ENCODE measurements at places on chromosomes 1 and 21. TPM values are rescaled to one million over a fixed set of nuclear protein-coding genes. Genes with fewer than 3 reads are reported as not detected.

- no peak overlapping the region for H3K4me3 ChIP-seq
- no peaks in the 10 kb centered on the region for H3K36me3 ChIP-seq
- H3K4me1 ChIP-seq = peaks cover 13% of the 10 kb centered on the region
- H3K27me3 ChIP-seq = peaks cover 15% of the 10 kb centered on the region
- peak; percentile 16 for DNase-seq
- no peak overlapping the region for H3K27ac ChIP-seq
These were observed 1.1 kb upstream of the LCK start for GRCh38 chr1:32249831-32250525.

CELA3B gene
- polyA plus RNA-seq = not detected

- H3K27ac ChIP-seq = peak overlapping the region; percentile 43
- peak; percentile 65 for DNase-seq
- H3K36me3 ChIP-seq = no peaks in the 10 kb centered on the region
- no peaks in the 10 kb centered on the region for H3K27me3 ChIP-seq
- peak overlapping the region; percentile 63 for H3K4me3 ChIP-seq
These were observed 9.0 kb downstream of the IGSF9 start for GRCh38 chr1:159936273-159936904.

- DNase-seq = no peak
- H3K27me3 ChIP-seq = no peaks in the 10 kb centered on the region
- H3K36me3 ChIP-seq = peaks cover 45% of the 10 kb centered on the region
- no peak overlapping the region for H3K4me3 ChIP-seq
- peaks cover 6% of the 10 kb centered on the region for H3K4me1 ChIP-seq
These were observed 91.7 kb upstream of the EDN2 start for GRCh38 chr1:41576206-41576605.

DNA sequence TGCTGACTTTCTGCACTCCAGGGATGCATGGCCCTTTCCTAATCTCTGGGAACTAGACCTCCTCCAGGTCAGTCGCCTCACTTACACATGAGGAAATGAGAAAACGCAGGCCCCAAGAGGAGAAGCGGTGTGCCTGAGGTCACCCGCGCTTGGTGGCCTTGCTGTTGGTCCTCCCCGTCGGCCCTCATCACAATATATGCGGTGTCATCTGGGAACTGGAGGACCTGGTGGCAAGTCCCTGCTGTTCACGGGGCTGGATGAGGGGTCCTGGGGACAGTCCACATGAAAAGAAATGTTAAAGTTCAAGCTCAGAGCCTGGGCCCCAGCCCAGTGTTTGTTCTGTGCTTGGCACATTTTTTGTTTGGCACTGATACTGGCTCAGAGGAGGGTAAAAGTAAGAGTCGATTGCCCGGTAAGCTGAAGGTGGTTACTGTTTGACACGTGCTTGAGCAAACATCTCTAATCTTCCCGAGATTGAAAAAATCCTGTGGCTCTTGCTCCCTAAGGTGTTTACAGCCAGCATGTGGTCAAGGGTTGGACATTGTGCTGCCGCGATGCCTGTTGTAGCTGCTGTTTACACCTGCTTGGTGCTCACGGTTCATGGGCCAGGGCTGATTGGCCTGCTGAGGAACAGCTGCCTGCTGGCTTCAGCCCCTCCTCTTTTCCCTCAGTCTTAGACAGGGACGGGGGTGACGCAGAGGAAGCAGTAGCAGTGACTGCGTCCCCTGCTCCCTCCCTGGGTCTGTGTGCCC is 5.2 kb downstream of the COQ8A start:
- no peak overlapping the region for H3K4me3 ChIP-seq
- H3K27ac ChIP-seq = no peak overlapping the region
- H3K36me3 ChIP-seq = peaks cover 10% of the 10 kb centered on the region

TCHHL1 gene
- polyA plus RNA-seq = not detected

GRCh38 chr21:14418920-14419319 is 36.0 kb upstream of the HSPA13 start:
- no peak overlapping the region for H3K4me3 ChIP-seq
- H3K27ac ChIP-seq = no peak overlapping the region
- peaks cover 4% of the 10 kb centered on the region for H3K4me1 ChIP-seq
- no peaks in the 10 kb centered on the region for H3K36me3 ChIP-seq

DNA sequence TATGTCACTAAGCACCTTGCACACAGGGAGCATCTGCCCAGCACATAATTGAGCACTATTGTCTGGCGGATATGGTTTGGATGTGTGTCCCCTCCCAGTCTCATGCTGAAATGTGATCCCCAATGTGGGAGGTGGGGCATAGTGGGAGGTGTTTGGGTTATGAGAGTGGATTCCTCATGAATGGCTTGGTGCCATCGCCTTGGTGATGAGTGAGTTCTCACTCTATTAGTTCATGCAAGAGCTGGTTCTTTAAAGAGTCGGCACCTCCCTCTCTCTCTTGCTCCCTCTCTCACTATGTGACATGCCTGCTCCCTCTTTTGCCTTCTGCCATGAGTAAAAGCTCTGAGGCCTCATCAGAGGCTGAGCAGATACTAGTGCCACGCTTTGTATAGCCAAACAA is 9.5 kb downstream of the CTSK start:
- no peak overlapping the region for H3K27ac ChIP-seq
- peaks cover 42% of the 10 kb centered on the region for H3K4me1 ChIP-seq
- H3K36me3 ChIP-seq = peaks cover 27% of the 10 kb centered on the region

GRCh38 chr21:34984356-34985058 is 64.6 kb downstream of the RUNX1 start:
- no peaks in the 10 kb centered on the region for H3K27me3 ChIP-seq
- no peak overlapping the region for H3K4me3 ChIP-seq
- H3K4me1 ChIP-seq = peaks cover 41% of the 10 kb centered on the region
- peak; percentile 52 for DNase-seq

- no peak overlapping the region for H3K27ac ChIP-seq
- DNase-seq = no peak
- no peaks in the 10 kb centered on the region for H3K36me3 ChIP-seq
- peaks cover 12% of the 10 kb centered on the region for H3K4me1 ChIP-seq
- no peaks in the 10 kb centered on the region for H3K27me3 ChIP-seq
- no peak overlapping the region for H3K4me3 ChIP-seq
These were observed 66.2 kb downstream of the SCCPDH start for GRCh38 chr1:246790364-246790763.

NR0B2 gene
- not detected for polyA plus RNA-seq

DNA sequence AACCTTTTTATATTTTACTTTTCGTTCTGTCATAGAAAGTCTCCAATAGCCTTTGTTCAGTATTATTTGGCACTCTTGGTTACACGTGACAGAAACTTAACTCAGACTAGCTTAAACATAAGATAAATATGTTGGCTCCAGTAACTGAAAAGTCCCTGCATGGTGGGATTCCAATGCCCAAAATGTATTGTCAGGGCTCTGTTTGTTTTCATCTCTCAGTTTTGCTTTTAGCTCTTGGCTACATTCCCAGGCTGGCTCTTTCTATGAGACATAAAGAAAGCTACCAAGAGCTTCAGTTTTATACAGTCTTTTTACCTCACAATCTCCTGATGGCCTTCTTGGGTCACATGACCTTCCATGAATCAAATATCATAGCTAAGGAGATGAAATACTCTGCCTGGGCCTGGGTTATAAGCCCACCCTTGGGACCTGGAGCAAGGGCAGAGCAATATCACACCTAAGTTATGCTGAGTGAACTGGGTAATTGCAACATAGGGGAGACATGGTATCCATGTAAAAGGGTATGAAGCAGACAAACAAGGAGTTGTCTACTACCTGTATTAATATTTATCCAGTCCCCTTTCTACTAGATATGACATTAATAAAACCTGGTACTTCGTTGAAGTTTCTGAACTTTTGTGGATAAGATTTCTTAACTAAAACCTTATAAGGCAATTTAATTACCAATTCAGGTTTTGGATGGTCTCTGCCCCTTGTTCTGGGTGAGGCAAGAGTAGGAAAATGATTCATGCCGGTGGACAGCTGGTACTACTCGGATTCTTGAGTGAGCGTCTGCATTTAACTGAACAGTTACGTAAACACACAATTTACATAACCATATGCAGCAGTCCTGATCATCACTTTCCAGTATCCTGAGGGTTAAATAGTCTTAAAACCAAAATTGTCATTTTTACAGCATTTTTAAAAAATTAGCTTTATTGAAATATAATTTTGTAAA is 442.3 kb downstream of the GPATCH2 start:
- DNase-seq = no peak
- no peak overlapping the region for H3K4me3 ChIP-seq
- no peaks in the 10 kb centered on the region for H3K27me3 ChIP-seq
- H3K36me3 ChIP-seq = no peaks in the 10 kb centered on the region

GRCh38 chr1:167599957-167600581 is 30.0 kb upstream of the RCSD1 start:
- H3K27me3 ChIP-seq = no peaks in the 10 kb centered on the region
- peak overlapping the region; percentile 83 for H3K27ac ChIP-seq
- H3K36me3 ChIP-seq = no peaks in the 10 kb centered on the region
- peaks cover 58% of the 10 kb centered on the region for H3K4me1 ChIP-seq
- DNase-seq = peak; percentile 86

- no peak overlapping the region for H3K27ac ChIP-seq
- peaks cover 3% of the 10 kb centered on the region for H3K27me3 ChIP-seq
- no peaks in the 10 kb centered on the region for H3K4me1 ChIP-seq
- no peak for DNase-seq
- H3K4me3 ChIP-seq = no peak overlapping the region
- no peaks in the 10 kb centered on the region for H3K36me3 ChIP-seq
These were observed 30.0 kb downstream of the EPHA10 start for GRCh38 chr1:37734629-37735591.

DNA sequence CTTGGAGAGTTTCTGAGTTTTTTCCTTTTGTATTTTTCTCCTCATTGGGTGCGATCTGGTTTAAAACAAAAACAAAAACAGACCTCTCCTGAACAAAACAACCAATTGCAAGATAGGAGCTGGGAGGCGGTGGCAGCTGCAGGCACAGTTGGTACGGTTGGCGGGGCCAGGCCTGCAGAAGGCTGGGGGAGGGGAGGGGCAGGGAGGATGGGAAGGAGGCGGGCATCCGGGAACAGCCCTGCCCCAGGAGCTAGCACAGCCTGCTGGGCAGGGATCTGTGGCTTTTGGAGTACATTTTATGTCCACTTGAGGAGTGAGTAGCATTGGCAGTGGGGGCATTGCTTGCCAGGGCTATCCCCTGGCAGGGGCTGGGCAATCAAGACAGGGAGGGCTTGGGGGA is 5.2 kb downstream of the CAPN9 start:
- no peak overlapping the region for H3K4me3 ChIP-seq
- no peaks in the 10 kb centered on the region for H3K36me3 ChIP-seq
- peaks cover 14% of the 10 kb centered on the region for H3K4me1 ChIP-seq
- no peaks in the 10 kb centered on the region for H3K27me3 ChIP-seq
- no peak for DNase-seq

DNA sequence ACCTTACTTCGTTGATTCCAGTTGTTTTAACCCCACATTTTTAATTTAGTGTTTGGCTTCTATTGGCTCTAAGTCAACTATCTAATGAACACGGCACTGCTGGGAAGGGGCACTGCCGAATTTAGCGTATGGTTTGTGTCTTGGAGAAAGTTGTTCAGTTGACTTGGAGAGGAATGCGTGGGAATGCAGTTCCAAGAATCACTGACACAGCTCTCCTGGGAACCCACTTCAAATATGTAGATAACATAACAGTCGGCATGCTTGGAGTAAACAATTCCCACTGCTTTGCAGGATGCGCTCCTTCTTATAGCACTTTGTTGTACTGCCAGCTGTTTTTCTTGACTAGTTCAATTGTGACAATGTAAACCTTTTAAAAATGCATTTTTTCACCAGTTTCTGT is 104.3 kb downstream of the RYR2 start:
- H3K27ac ChIP-seq = no peak overlapping the region
- no peaks in the 10 kb centered on the region for H3K27me3 ChIP-seq
- DNase-seq = no peak
- H3K4me3 ChIP-seq = no peak overlapping the region

DNA sequence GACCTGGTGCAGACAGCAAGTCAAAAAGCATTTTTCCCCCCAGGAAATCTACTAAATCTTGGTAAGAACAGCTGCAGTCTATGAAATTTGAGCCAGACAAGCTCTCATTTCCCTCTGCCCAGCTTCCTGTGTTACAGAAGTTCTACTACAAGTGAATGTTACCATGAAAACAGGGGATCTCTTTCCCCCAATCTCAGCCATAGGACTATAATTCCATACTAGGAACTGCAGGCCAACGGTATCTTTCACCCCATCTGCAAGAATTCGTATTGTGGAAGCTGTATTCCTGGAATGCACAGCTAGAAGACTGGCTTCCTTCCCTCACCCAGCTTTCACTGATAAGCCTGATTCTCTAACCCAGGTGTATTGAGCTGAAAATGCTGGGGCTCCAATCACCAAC is 1655.4 kb downstream of the BRINP3 start:
- no peaks in the 10 kb centered on the region for H3K4me1 ChIP-seq
- H3K36me3 ChIP-seq = no peaks in the 10 kb centered on the region
- no peak for DNase-seq
- H3K4me3 ChIP-seq = no peak overlapping the region
- no peaks in the 10 kb centered on the region for H3K27me3 ChIP-seq

DNA sequence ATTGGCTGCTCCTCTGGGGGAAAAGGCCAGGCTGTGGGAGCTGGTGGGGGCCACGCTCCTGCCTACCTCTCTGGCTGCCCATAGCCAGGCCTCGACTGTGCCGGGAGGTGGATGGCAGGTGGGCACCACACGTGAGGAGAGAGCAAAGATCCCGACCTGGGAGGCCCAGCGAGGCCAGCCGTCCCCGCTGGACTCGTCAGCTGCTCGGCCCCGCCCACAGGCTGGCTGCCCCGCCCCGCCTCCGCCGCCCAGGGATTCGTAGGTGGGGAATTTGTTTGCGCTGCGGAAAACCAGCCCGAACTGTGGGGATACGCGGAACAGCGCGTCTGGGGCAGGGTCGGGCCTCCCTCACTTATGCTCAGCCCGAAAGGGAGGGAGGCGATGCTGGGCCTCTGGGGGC is 31.7 kb downstream of the TP73 start:
- peaks cover 17% of the 10 kb centered on the region for H3K4me1 ChIP-seq
- no peaks in the 10 kb centered on the region for H3K36me3 ChIP-seq
- DNase-seq = peak; percentile 20
- no peak overlapping the region for H3K4me3 ChIP-seq

- H3K4me1 ChIP-seq = peaks cover 8% of the 10 kb centered on the region
- H3K27ac ChIP-seq = no peak overlapping the region
- no peak overlapping the region for H3K4me3 ChIP-seq
- no peak for DNase-seq
- no peaks in the 10 kb centered on the region for H3K27me3 ChIP-seq
These were observed 28.9 kb upstream of the EDN2 start for GRCh38 chr1:41513383-41513735.

DNA sequence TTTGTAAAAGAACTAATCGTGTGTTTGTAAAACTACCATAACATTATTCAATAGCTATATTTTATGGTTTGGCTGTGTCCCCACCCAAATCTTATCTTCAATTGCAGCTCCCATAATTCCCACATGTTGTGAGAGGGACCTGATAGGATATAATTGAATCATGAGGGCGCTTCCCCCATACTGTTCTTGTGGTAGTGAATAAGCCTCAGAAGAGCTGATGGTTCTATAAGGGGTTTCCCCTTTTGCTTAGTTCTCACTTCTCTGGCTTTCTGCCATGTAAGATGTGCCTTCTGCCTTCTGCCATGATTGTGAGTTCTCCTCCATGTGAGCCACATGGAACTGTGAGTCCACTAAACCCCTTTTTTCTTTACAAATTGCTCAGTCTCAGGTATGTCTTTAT is 1372.3 kb downstream of the AMY1C start:
- no peaks in the 10 kb centered on the region for H3K4me1 ChIP-seq
- H3K27ac ChIP-seq = no peak overlapping the region
- no peak for DNase-seq

- H3K36me3 ChIP-seq = no peaks in the 10 kb centered on the region
- no peak overlapping the region for H3K4me3 ChIP-seq
- no peak overlapping the region for H3K27ac ChIP-seq
- H3K27me3 ChIP-seq = no peaks in the 10 kb centered on the region
- peaks cover 18% of the 10 kb centered on the region for H3K4me1 ChIP-seq
These were observed 3.9 kb downstream of the NEGR1 start for GRCh38 chr1:72278461-72278860.
